Activated naive CD4-positive, alpha-beta T cell treated with anti-CD3 and anti-CD28 coated beads for 36 hours (primary cell): ENCODE measurements at places on chromosomes 2 and 18.

- no peak for DNase-seq
Measured at GRCh38 chr2:16031848-16032159, 91.5 kb downstream of the MYCN start.

DNA sequence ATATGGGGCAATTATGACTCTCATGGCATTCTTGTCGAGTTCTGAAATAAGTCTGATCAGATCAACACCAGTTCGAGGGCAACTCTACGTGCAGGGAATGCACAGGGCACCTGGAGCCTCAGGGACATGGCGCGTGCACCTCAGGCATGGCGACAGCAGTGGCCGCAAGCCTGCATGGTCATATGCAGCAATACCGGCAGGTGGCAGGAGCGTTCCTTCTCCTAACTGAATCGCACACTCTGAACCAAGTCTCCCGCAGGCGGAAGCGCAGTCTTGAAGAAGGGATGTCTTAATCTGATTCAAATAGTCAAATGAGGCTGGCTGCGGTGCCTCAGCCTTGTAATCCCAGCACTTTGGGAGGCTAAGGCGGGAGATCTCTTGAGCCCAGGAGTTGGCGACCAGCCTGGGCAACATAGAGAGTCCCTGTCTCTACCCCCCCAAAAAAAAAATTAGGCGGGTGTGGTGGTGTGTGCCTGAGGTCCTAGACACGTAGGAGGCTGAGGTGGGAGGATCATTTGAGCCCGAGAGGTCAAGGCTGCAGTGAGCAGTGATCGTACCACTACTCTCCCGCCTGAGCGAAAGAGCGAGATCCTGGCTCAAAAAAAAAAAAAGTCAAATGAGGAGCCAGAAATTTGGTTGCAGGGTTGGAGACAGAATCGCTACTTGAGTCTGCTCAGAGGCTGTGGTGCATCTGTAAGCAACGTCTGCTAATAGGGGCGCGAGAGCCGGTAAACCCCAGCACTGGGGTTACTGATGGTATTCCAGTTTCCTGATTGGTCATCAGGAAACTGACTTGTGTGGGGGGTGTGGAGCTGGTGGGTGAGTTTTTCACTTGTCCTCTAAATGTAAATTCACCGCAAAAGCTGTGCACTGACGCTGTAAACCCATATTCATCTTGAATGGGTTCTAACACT is 28.8 kb downstream of the FHL2 start:
- DNase-seq = peak; percentile 96

- peak; percentile 84 for DNase-seq
Measured at GRCh38 chr18:3652380-3653262, 202.6 kb downstream of the TGIF1 start.

- peak; percentile 80 for DNase-seq
Measured at GRCh38 chr2:215920244-215921100, 92.9 kb downstream of the MREG start.

GRCh38 chr2:10599089-10599488 is 90.7 kb downstream of the NOL10 start:
- DNase-seq = no peak

DNA sequence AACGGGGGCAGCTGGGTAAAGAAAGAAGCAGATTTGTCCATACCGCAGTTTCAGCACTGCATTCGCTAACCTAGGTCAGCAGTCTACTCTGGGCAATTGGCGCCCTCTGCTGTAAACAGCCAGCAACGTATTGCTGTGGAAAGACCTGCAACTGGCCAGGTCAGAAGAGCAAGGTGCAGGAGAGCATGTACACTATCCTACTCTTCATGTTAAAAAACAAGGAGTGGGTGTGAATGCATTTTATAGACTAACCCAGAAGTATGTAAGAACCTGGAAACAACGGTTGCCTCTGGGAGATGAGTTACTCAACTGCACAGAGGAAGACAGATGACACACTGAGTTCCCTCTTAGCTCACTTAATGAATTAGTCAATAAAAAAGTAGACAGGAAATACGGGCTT is 6.2 kb downstream of the MRPS5 start:
- peak; percentile 88 for DNase-seq

GRCh38 chr2:29000481-29000880 is 19.4 kb downstream of the TOGARAM2 start:
- peak; percentile 48 for DNase-seq

DNA sequence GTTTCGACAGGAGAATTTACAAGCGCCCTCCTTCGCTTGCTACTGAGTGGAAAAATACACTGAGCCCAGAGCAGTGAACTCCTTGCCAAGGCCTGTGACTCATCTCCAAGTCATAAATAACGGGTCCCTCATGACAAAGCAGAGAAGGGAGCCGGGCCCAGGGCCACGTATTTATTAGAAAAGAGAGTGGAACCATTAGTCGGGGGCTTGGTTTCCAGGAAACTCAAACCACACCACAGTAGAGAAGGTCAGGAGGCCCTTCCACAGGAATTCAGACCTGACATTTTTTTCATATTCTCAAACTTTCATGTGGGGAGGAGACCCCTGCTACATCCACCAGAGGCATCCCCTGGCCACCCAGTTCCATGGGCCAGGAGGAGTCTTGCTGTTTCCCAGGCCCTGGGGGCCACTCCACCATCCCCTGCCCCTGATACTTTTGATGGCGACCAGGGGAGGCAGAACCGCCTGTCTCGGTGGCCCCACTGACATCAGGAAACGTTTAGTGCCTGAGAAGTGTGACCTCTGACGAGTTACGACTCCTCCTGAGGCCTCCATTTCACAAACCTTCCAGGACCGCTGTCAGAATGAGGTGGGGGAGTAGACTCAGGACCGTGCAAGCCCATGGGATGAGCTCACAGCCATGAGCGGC is 289.7 kb downstream of the DYSF start:
- DNase-seq = no peak

DNA sequence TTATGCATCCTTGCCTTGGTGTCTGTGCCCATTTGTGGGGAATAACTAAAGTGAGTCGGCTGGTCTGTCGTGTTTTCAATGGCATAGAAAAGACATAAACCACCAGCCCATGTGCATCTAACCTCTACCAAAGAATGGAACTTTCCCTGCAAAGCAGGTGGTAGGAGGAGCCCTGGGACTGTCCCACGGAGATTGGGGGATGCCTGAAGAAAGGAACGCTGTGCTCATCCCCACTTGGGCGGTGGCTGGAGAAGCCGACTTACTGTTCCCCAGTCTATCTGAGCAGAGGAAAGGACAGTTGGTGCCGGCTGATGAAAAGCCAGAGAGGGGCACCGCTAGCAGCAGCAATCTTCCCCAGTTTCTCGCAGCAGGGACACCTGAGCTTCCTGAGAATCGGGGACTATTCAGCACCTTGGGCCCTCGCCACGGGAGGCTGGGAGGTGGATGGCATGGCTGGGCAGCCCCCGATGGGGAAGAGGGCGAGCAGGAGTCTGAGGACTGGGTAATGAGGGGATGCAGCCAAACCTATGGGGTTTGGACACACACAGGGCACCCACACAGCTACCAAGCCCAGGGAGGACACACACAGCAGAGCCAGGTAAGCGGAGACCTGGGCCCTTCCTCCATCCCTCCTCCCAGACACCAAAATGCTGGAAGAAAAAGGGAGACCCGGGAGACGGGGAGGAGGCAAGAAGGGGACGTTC is 53.7 kb upstream of the AGAP1 start:
- no peak for DNase-seq

DNA sequence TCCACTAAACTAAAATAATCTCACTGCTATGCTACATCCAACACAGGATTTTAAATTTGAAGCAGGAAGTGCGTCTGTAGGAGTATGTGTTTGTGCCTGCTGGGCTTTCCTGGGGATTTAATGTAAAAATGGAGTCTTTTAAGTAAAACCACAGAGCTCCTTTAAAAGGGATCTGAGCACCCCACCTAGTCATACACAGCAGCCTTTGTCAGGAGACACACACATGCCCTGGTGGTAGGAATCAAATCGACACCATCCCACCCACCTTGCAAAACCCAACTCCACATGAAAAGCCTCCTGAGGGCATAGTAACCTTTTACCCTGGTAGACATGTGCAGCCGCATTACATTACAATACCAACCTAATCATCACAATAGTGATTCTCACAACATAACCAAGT is 29.1 kb downstream of the UXS1 start:
- DNase-seq = peak; percentile 42

DNA sequence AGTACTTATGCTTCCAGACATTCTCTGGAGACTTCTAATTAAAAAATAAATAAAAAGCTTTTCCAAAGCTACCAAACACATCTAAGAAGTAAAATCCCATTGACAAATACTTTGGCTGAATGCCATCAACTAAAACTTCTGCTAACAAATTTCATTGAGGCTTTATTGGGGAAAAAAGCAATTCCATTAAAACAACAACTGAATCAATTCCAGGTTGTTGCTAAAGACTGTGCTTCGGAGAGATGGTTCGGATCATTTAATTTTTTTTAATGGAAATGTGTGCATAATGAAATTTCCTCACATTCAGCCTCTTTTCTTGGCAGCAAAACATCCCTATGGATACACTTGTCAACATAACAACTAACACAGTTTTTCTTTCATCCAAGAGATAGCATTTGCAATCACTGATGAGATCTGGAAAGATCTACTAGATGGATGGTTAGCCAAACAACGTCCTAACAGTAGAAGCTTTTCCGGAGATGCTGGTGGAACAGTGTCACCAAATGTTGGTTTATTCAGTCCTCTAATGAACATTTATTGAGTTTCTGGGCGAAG is 446.1 kb upstream of the FAM98A start:
- no peak for DNase-seq

GRCh38 chr2:46943881-46944798 is 28.5 kb upstream of the MCFD2 start:
- DNase-seq = peak; percentile 93

GRCh38 chr2:162768656-162769055 is 69.9 kb downstream of the KCNH7 start:
- DNase-seq = no peak

DNA sequence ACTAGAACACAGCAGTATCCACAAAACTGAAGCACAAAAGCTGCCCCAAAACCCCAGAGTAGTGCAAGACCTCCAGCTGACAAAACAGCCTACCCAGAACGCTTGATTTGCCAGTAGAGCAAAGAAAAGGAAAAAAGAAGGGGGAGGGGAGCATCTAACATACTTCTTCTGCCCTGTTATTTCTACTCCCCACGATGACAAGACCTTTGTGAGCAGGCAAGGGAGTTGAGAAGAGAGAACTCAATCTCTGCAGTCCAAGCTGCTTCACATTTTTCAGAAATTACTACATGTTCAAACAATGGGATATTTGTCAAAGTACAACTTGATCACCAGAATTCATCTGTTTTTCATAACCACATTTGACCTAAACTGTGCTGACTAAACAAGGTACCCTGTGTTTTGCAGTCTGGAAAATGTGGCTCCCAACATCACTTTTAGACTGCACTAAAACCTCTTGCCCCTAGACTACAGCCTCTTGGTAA is 286.7 kb downstream of the EXOC6B start:
- no peak for DNase-seq

DNA sequence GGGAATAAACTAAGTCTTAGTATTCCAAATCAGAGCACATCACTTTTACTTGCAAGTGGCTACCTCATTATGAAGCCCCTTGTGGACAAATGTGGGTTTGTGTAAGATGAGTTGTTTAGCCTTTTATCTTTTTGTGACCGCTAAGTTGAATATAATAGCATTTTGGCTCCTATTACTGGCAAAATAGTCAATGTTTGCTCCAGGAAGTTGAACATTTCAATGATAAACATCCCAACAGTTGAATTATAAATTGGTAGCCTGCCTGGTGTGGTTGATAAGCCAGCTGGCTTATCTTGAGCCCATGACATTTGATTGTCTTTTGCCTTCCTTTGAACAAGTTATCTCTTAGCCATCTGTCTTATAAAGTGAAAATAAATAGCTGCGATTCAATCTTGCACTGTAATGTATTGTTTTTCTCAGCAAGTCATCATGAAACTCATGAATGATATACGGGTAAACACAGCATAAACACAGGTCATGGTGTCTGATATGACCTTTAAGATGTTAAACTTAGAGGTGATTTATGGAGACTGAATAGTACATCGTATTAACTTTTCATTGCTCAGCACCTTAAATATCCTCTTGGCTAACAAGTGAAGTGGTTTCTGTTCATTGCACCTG is 338.4 kb downstream of the SOCS6 start:
- DNase-seq = no peak

DNA sequence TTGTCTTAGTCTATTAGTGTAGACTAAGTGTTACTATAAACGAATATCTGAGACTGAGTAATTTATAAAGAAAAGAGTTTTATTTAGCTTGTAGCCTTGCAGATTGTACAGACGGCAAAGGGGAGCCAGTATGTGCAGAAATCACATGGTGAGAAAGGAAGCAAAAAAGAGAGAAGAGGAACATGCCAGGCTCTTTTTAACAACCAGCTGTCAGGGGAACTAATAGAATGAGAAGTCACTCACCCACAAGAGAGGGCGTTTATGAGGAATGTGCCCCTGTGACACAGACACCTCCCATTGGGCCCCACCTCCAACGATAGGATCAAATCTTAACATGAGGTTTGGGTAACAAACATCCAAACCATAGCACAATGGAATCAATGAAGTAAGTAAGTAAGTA is 20.6 kb upstream of the ZNF804A start:
- DNase-seq = no peak

DNA sequence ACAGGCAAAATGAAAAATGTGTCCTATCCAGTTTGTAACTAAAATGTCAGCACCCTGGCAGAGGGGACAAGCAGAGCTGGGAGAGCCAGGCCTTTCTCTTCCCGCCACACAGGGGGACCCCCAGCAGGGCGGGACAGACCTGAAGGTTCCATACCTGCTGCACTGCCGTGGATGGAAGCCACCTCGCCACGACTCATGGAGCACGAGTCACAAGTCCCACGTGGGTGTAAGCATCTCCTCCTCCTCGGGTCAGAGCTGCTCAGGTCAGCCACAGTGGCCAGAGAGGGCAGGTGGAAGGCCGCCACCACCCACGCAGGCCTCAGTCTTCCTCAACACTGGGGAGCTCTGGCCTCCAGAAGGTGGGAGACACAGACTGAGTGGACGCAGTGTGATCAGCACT is 21.0 kb downstream of the C1QL2 start:
- DNase-seq = no peak

GRCh38 chr18:79626905-79627749 is 52.5 kb upstream of the CTDP1 start:
- DNase-seq = no peak

DNA sequence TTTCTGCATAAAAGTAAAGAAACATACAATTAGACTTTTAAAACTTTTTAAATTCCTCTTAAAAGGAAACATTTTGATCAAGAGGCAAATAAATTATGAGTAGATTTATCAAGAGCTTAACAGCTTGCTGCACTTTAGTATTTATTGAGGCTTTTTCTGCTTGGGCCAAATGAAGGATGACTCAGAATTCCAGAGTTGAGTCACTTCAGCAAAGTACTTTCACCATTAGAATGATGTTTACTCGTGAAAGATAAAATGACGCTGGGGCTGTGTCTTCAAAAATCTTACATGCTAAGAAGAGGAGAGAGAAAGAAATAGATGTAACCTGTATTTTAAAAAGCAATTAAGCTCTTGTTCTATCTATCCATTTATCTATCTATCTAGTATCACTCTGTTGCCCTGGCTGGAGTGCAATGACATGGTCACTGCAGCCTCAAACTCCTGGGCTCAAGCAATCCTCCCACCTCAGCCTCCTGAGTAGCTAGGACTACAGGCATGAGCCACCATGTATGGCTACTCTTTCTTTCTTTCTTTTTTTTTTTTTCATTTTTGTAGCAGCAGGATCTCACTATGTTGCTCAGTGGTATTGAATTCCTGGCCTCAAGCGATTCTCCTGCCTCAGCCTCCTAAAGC is 75.3 kb upstream of the RIOK3 start:
- peak; percentile 20 for DNase-seq

- DNase-seq = no peak
Measured at GRCh38 chr2:54411801-54412354, 44.2 kb upstream of the SPTBN1 start.
